Activated naive CD8-positive, alpha-beta T cell treated with anti-CD3 and anti-CD28 coated beads, Interleukin-2, amount 50 U/mL, for 16 hours (primary cell): ENCODE measurements at places on chromosomes 6 and 20.

DNA sequence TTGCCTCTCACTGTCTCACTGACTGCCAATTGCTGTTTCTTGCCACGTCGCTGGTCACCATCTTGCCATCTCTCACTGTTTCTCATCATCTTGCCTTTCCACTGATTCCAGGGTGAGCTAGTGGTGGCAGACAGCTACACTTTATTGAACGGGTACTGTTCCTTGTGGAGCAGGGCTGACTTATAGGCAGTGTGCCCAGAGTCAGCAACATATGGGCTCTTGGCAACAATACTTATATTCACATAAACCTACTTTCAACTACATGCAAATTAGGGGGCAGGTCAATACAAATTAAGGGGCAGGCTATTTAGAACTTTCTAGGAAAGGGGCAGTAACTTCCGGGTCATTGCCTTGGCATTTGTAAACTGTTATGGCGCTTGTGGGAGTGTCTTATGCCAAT, 186.2 kb upstream of the SYNDIG1 start:
- DNase-seq: no peak

GRCh38 chr20:48189181-48189580, 403.9 kb upstream of the SULF2 start:
- DNase-seq: no peak

GRCh38 chr20:59469267-59470252, 134.8 kb upstream of the PHACTR3 start:
- no peak for DNase-seq

DNA sequence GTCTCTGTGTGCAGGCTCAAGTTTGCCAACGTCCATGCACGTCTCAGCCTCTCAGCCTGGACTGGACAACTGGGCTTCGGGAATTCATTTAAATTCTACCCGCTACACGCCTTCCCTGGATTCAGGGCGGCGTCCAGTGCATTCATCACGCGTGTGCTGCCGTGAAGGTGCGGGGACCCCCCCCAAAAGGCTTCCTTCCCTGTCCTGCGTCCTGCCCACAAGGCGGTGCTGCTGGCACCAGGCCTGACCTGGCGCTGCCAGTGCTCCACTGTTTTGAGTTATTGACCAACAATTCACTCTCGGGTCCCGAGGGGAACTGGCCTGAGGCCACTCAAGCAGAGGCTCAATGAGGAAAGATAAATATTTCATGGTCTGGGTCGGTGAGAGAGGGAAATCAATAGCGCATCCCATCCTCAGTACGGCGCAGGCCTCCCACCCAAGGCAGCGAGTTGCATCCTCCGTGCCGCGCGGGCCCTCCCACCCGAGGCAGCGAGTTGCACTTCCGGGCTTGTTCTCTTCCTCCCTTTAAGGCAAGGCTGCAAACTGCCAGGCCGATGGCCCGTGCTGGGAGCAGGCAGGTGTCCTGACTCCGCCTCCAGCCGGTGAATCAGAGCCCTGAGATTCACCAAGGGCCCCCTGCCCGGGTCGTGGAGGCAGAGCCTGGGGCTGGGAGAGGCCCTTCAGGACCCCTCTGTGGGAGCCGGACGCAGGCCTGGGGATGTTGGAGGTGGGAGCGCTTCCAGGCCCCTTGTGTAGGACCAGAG, 22.8 kb upstream of the BHLHE23 start:
- DNase-seq: no peak

DNA sequence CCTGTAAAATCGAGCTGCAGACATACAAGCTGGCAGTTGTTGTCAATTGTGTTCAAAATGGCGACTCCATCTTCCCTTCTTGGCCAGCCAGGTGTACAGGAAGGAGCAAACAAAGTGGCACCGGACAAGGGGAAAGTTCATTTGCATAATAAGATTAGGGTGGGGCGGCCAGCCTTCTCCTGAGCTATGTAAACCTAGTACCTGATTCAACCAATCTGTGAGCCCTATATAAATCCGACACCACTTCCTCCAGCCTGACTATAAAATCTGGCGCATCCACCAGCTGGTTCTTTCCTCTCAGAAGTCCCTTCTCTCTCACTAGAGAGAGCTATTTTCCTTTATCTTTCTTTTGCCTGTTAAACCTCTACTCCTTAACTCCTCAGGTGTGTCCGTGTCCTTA, 8.1 kb upstream of the HBS1L start:
- no peak for DNase-seq

- no peak for DNase-seq
Measured at GRCh38 chr20:20492521-20493332, 124.8 kb downstream of the INSM1 start.

GRCh38 chr20:20849161-20849560, 136.7 kb upstream of the RALGAPA2 start:
- DNase-seq: no peak

GRCh38 chr6:136975089-136975715, 53.1 kb downstream of the SLC35D3 start:
- DNase-seq: no peak

- DNase-seq: no peak
Measured at GRCh38 chr6:153465050-153465449, 334.0 kb upstream of the RGS17 start.

DNA sequence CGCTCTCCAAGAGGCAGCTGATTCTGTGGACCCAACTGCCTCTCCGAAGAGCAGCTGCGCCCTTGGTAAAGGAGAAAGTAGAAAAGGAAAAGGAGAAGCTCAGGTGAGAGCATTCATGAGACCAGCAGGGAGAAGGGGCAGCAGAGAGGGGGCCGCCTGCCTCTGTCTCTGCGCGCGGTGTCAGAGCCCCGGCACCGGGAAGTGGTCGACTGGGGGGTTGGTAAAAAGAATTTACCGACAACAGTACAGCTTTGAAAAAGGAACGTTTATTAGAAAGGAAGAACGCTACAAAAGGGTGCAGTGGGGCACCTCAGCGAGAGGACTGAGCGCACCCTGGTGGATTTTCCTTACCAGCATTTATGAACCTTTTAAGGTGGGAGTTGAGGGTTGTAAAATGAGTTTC, 61.9 kb downstream of the GPR6 start:
- DNase-seq: no peak

DNA sequence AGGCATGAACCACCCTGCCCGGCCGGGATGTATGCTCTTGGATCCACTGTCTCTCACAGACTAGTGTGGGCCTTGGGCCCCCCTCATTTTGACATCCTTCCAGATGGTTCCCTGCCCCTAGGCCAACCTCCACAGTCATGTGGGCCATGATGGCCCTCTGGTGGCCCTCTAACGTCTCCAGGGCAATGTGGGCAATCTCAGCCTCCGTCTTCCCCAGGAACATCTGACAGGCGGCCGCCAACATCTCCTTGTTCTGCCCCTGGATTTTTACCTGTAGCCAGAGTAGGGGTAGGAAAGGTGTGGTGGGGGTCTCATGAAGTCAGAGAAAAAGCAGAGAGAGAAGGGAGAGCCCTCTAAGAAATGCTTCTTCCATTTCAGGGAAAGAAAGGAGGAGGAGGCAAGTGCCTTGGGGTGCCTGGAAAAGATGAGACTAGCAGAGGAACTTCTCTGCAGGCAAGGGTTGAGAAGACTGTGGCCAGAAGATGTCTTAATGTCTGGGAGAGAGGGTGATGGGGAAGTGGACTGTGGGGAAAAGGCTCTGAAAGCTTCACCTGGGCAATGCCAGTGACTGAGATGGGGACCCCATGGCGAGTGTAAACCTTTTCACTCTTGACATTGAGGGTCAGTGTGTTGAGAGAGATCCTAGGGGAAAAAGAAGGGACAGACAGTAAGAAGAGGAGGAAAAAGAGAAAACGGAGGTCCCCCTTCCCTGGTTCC, 1.3 kb downstream of the FLOT1 start:
- no peak for DNase-seq

DNA sequence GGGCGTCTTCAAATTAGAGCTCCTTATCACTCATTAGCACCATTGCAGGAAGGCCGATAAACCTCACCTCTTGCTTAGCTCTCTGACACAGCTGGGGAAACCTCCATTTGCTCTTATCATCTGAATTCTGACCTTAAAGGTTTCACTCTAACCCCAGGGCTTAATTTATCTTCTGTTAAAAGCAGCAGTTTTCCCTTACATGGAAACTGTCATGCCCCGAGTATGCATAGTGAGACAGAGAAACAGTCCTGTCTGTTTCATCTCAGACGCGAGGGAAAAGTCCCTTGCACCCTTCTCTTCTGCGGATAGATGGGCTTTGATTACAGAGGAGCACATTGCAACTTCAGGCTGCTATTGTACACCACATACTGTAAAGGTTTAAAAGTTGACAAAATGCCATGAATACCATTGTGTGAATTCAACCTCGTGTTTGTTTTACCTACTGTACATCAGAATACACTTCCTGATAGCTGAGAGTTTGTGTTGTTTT, 191.5 kb upstream of the BMP2 start:
- DNase-seq: no peak

- no peak for DNase-seq
Measured at GRCh38 chr6:85580878-85581267, 12.8 kb downstream of the SNX14 start.

- DNase-seq: no peak
Measured at GRCh38 chr20:50517817-50518154, 7.6 kb downstream of the PTPN1 start.

DNA sequence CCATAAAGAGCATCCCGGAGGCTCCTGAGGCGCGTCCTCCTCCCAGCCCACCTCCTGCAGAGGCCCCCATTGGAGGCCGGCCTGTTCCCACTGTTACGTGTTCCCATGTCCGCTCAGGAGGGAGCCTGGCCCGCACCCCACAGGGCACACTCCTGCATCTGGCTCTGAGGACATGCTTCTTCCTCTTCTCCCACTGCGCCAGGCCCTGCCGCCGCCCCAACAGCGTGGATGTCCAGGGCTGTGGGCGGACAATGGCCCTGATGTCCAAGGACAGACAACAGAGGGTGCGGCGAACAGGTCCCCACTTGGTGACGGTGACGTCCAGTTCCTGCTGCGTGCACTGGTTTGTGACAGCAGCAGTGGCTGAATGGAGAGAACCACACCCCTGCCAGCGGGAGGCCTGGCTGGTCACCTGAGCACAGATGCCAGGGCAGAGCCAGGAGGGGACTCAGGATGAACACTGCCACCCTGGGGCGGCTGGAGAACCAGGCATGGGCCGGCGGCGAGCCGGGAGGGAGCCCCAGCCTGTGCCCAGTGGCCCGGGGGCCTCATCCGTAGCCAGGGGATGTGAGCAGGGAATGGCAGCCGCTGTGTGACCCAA, 26.6 kb downstream of the FRMD1 start:
- DNase-seq: no peak

DNA sequence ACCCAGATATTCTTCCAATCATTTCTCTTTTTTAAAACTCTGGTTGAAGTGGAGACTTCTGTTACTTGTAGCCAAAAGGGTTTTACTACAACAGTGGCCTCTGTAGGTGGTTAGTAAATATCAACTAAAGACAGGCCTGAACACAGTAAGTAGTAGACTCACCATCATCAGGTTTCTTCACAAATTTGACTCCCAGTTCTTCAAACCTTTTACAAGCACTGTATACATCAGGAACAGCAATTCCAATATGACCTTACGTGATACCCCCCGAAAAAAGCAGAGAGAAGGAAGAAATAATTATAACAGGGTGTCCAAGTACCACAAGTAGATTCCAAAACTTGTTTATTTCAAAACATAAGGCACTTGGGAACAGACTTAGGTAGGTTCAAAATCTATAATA, 21.1 kb downstream of the GLO1 start:
- no peak for DNase-seq

DNA sequence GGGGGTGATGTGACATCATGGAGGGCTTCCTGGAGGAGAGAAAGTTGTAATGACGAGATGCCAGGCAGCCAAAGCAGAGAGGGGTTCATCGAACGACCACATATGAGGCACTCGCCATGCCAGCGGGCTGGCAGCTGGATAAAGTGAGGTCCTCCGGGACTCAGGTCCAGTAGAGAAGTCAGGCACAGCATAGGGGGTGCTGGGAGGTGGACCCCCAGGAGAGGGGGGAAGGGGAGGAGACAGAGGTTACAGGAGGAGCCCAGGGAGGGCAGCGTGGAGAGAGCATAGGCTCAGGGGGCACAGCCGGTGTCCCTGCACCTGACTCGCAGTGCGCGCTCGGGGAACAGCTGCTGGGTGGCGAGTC, 174.7 kb downstream of the BMP7 start:
- DNase-seq: no peak

GRCh38 chr20:46810448-46811223, 84.0 kb upstream of the EYA2 start:
- no peak for DNase-seq
